ENCODE measurements at places on chromosomes 3 and 15. TPM values are rescaled to one million over a fixed set of nuclear protein-coding genes. Genes with fewer than 3 reads are reported as not detected.

GRCh38 chr15:30010746-30011145 lies 72.0 kb upstream of the GOLGA8J start:
- no peak for DNase-seq

DNA sequence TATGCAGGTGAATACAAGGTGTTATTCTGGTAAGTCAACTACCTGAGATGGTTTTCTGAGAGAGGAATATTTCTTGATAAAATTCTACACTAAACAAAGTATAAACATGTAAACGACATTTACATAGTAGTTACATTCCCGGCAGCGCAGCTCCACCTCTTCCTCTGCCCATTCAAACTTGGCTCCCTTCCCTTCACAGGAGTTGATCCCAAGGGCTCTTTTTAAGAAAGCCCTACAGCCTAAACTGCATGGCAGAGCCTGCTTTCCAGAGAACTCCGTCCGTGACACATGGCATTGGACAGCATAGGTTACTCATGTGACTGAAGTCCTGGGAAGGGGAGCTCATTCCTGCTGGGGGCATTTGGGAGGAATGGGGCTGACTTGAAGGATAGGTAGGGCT lies 22.0 kb upstream of the LCTL start:
- DNase-seq = no peak

DNA sequence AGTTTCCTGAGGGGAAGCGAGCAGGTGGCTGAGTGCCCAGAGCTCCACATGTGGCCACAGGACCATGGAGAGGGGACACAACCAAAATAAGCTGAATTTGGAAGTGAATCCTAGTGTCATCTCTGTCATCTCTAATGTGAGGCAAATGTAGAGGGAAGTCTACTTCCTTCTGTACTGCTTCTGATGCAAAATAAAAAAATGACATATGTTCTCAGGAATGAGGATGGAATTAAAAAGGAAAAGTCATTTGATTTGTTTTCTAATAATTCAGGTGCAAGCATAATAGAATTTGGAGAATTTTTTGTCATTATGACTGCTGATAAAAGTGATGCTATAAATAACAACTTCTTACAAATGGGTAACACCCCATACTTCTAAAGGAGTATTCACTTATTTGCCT lies 59.5 kb upstream of the POU1F1 start:
- DNase-seq = no peak

GRCh38 chr3:40267937-40268724 lies 41.4 kb upstream of the EIF1B start:
- DNase-seq = no peak

Gene DAG1
- total RNA-seq = 16.5 TPM

Data from activated CD4-positive, alpha-beta memory T cell treated with anti-CD3 and anti-CD28 coated beads, Interleukin-2, amount 10 ng/mL, durations not matched to agents 7 days and 5 days (primary cell).